Mucosa of gallbladder (tissue), 1 donor: ENCODE measurements at places on chromosomes 6 and 20.

DNA sequence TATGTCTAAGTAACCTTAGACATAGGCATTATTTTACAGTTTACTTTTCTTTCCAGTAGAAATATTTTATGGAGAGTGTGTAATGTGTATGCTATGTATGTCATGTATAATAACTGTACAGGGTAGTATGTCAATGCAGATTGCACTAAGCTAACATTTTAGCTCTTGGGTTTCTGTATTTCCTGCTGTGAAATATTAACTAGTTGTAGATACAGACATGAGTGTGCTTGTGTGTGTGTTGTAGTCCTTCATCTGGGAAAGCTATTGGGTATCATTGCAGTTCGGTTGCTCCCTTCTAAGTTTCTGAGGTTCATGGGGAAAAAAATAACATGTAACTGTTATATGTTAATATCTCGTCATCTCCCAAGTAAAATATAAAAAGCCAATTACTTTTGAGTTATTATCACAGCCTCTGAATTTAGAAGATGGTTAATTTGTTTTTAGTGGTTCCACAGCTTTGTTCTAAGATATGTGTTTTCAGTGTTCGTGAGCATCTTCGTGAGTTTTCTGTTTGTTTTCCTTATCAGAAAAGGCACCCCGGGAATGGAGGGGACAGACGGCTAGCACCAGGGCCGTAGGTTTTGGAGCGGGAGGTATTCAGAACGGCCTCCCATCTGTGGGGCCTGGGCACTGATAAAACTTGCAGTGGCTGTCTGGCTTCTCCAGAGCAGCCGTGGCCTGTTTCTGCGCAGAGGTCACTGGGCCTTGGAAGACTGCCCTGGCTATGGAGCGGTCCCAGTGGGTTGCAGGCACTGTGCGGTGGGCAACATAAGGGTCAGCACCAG, 215.0 kb downstream of the ARID1B start:
- no peak for DNase-seq

DNA sequence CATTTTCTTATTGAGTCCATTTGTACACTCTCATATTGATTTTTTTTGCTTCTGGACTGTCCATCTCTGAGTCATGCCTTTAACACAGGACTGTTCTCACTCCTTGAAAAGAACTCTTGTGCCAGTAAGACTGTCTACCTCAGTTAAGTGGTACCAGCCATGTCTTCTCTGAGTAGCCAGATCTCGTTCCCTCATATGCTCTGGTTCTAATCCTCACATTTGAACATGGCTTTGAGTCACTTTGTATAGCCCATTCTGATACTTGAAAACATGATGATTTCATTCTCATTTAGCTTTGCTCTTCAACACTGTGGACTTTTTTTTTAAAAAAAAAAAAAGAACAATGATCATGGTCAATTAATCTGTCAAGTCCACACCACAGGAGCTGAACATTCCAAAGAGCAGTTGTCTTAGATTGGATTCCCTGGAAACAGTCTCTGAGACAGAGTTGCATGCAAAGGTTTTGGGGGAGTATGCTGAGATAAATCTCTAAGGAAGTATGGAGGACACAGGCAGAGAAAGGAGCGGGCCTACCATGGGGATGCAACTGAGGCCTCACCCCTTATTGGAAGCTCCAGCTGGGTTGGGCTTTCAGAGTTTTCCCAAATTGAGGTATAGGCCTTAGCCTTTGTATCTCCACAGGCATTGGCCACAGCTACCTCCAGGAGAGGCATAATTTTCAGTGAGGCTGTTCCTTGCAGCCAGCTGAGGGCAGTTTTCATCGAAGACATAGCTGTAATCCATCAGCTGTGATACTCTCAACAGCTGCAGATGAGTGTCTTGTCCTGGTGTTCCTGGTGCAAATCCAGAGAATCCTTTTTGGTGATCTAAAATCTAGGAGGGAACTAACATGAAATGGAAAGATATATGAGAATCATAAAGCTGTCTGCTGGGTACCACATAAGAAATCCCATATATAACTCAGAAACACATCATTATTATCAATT, 6.0 kb upstream of the PTCHD4 start:
- DNase-seq, result no peak

GRCh38 chr20:44772636-44773035, 27.0 kb downstream of the KCNK15 start:
- no peak for DNase-seq

DNA sequence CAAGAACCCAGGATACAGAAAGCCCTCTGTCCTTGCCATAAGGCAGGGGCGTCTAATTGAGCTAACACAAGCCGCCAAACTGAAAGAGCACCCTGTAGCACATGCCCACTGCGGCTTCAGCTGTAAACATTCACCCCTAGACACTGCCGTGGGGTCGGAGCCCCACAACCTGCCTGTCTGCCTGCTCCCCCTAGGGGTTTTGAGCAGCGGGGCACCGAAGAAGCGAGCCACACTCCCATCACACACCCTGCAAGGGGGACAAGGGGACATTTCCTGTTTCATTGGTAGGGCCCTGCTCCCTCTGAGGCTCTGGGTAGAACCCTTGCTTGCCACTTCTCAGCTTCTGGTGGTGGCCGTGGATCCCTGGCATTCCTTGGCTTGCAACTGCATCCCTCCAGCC, 45.2 kb upstream of the BCLAF1 start:
- DNase-seq, result no peak

DNA sequence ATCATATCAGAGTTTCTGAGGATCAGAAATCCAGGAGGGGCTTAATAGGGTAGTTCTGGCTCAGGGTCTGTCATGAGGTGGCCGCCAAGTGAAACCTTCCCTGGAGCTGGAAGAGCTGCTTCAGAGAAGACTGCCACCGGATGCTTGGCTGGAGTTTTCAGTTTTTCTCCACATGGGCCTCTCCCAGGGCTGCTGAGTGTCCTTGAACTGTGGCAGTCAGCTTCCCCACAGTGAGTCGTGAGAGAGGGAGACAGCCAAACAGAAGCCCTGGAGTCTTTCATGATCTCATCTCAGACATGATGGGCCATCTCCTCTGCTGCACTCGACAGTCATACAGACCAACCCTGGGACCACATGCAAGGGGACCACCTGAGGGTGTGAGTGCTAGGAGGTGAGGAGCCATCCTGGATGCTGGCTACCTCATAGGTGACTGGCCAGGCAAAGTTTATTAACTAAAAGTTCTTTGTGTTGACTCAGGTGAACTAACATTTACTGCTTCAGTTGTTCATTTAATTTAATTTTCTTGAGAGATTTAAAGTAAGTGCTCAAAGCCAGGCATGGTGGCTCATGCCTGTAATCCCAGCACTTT, 71.5 kb downstream of the SHLD1 start:
- DNase-seq, result no peak

DNA sequence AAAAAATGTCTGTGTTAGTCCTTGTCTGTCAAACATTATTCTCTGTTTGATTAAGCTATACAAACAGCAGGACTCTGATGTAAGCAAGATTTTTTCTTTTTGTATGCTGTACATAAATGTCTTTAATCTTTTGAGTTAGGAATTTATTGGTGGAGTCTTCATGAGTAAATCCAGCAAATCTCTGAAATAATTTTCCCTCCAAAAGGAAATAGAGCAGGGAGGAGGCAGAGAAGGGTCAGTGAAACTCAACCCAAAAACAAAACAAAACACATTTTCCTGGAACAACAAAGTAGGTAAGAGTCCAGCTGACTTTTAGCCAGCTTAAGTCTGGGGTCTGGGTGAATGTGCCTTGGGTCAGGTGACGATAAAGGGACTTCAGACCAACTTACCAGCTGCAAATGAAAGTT, 113.7 kb downstream of the FOXA2 start:
- DNase-seq, result no peak

DNA sequence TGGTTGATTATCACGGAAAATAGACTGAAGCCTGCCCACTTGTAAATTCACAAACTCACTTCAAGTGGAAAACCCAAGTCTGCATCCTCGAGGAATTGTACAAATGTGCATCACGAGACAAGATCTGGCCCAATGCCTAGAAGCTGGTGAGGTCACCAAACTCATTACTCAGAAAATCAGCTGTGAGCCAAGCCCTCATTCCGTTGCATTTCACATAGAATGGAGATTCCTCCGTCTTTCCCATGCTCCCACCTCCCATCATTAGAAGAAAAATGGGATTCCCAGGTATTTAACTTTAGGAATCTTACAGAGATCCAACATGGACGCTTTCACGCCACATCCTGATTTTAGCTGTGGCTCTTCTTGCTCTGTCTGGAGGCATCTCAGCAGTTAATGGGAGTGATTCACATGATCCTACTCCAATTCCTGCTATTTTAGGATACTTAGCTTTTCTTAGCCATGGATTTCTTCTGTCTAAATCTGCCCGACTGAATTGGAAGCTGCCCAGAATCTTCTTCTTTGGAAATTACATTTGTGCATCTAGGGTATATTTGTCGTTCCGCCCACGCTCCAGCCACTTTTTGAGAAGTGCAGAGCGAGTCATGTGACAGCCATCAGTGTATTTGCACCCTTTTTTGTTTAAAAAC, 68.7 kb upstream of the STMND1 start:
- DNase-seq, result peak; percentile 89

DNA sequence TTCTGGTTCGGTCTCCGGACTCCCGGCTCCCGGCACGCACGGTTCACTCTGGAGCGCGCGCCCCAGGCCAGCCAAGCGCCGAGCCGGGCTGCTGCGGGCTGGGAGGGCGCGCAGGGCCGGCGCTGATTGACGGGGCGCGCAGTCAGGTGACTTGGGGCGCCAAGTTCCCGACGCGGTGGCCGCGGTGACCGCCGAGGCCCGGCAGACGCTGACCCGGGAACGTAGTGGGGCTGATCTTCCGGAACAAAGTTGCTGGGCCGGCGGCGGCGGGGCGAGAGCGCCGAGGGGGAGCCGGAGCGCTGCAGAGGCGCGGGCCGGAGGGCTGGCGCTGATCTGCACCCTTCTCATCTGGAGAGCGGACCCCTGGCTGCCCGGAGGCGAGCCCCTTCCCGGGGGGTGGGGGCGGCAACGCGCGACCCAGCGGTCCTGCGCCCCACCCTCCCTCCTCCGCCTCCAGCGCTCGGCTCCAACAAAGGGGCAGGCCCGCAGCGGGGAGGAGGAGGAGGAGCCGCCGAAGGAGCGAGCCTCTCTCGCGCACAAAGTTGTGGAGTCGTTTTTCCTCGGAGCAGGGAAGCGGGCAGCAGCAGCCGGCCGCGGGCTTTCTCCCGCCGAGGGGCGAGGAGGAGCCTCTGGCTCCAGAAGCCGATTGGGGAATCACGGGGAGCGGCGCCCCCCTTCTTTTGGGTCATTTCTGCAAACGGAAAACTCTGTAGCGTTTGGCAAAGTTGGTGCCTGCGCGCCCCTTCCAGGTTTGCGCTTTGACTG, at the start of gene UTRN:
TSS of gene UTRN (plus strand) at position 553 of the 765 bp plus-strand sequence. CDS start 6,494 bp downstream, outside the sequence.
- DNase-seq, result peak; percentile 77

DNA sequence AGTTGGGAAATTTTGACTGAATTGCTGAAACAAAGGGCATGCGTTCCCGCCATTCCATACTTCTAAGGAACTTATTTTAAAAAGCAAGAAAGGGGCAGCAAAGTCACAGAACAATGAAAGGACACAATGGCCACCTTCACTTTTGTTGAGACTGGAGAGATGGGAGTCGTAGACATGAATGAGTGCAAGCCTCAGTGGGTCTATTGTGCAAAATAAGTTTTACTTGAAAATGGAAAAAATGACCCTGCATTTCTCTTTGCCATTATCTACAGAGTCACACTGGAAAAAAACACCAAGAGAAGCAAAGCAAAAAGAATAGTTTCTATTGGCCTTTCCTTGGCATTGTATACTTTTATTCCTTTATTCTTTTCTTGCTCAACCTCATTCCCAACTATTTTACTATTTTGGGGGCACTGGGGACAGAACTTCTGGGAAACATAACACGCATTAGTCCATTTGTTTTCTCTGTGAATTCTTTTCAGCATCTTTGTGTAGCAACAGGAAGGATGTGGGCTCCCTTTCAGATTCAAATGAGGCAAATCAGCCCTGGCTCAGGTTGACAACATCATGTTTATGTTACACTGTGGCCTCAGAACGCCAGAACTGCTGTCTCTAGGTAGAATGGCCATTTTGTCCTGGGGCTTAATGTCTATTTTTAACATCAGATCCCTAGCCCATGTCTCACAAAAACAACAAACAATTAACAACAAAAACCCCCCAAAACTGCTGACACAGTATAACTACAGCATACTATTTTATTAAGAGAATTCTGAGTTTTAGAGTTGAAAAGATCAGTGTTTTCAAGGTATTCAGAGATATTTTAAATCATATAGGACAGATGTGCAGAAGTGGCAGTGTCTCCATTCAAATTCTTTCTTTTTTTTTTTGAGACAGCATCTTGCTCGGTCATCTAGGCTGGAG, 122.2 kb downstream of the FYN start:
- no peak for DNase-seq

DNA sequence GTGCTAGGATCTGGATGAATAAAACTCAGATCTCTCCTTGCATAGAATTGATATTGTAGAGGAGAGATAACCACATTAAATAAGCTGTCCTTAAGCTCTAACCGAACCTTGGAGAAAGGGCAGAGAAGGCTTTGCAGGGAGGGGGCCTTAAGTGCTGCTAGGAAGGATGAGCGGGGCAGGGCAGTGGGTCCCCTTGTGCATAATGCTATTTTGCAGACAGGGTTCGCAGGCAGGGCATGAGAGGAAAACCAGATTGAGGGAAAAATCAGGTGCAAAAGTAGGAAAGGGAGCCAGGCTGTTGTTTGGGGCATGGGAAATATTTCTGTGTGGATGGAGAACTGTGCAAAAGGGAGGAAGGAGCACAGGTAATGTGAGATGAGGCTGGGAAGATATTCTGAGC, 383.0 kb upstream of the JARID2 start:
- DNase-seq, result no peak

DNA sequence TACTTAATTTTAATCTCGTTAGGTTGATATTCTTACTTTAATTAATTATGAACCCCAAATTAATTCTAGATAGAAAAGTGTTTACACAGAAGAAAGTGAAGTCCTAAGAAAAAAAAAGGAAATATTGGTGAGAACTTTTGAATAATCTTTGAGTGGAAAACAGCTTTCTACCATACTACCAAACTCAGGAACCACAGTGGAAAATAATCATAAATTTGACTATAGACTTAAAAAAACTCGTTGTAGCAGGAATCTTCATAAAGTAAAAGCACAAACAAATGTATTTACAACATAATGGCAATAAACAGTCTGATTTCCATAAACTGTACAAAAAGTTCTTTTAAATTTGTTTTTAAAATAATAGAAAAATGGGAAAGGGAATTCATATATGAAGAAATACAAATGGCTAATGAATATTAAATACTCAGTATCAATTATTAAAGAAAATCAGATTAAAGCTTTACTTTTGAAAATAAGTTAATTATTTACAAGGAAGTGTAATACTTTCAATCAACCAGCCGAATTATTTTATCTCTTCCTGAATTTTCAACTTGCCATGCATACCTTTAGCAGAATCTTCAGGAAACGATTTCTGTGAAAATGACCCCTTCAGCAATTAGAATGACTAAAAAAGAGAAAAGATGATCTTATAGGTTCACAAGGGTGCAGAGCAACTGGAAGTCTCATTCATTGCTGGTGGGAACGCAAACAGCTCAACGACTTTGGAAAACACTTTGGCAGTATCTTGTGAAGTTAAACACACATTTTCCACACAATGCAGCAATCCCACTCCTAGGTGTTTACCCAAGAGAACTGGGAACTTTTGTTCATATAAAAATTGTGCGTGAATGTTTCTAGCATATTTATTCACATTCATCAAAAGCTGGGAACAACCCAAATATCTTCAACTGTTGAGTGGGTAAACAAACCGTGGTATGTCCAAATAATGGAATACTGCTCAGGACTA, 38.5 kb upstream of the BMP6 start:
- no peak for DNase-seq
